ENCODE measurements at places on chromosomes 11 and 22.

- DNase-seq: no peak
Measured at GRCh38 chr11:10502770-10503169, 38.2 kb downstream of the RNF141 start.

DNA sequence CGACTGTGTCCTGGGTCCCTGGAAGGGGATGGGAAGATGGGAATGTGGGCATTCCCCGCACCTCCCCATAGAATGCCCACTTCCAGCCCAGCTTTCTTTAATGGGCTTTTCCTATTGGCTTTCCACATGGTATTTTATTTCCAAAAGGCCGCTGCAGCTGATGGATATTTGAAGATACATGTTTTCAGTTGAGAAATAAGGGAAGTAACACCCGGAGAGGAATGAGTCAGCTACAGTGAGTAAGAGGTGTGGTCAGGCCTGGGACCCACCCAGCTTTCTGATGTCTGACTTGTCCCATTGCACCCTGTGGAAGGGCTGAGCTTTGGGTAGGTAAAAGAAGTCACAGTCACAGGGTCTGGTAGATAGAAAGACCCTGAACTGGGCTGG is 476.9 kb downstream of the MIAT start:
- DNase-seq: no peak

GRCh38 chr11:115112754-115113153 is 391.5 kb downstream of the CADM1 start:
- no peak for DNase-seq

GRCh38 chr22:37121887-37122591 is 12.5 kb upstream of the TMPRSS6 start:
- peak; percentile 85 for DNase-seq

GRCh38 chr22:17779286-17780115 is 5.2 kb upstream of the BID start:
- DNase-seq: no peak

DNA sequence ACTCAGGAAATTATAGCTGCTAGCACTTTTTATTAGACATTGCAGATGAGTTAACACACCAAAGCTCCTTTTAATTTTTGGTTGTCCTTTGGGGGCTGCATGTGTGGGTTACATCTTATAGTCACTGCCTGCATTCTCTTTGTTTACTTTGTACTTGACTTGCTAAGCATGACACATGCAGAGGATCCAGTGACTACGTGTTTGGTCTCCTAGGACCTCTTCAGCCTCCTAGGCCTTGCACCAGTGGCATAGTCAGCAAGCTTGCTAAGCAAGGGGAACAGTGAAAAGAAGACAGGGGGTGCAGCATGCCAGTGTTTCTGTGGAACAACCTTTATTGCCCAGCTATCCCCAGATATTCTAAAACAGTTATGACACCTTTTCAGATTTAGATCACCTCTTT is 108.2 kb downstream of the PAX6 start:
- DNase-seq: no peak

GRCh38 chr11:11774928-11775327 is 66.8 kb upstream of the USP47 start:
- DNase-seq: no peak

DNA sequence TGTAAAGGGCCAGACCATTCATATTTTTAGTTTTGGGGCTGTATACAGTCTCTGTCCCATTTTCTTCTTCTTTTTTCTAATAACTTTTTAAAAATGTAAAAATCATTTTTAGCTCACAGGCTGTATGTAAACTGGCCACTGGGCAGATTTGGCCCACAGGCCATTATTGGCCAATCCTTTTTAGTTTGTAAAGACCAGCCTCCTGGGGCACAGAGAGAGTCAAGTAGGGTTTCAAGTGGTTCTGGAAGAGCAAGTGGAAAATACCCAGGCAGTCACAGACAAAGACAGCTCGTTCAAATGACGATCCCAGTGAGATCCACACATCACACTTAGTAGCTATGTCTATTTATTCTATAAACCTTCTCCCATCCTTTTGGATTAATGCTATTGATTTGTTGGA is 150.2 kb upstream of the ARHGAP20 start:
- DNase-seq: no peak

DNA sequence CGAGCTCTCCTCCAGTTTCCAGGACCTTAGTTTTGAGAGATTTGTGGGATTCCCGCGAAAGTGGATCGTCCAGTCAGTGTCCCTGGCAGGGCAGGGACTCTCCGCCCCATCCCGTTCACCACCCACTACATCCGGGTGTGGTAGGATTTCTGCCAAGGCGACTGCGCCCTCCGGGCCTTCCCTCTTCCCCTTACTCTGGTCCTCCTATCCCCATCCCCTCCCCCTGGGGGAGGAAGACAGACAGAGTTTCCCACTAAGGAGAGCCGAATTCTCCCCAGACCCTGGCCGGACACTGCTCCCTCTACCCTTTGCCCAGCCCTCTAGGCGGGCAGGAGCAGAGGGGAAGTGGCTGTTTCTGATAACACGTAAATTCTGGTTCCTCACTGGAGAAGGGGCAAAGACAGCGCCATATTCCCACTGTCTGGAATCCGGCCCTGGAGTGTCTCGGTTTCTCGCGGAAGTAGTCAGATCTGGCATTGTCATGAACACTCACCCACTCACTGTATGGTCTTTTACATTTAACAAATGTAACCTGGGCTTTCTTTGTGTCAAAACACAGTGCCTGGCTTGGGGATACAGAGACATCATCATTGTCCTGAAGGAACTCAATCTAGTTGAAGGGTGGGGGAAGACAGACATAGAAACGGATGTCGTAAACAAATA is 1.1 kb upstream of the NECTIN1 start:
- no peak for DNase-seq

DNA sequence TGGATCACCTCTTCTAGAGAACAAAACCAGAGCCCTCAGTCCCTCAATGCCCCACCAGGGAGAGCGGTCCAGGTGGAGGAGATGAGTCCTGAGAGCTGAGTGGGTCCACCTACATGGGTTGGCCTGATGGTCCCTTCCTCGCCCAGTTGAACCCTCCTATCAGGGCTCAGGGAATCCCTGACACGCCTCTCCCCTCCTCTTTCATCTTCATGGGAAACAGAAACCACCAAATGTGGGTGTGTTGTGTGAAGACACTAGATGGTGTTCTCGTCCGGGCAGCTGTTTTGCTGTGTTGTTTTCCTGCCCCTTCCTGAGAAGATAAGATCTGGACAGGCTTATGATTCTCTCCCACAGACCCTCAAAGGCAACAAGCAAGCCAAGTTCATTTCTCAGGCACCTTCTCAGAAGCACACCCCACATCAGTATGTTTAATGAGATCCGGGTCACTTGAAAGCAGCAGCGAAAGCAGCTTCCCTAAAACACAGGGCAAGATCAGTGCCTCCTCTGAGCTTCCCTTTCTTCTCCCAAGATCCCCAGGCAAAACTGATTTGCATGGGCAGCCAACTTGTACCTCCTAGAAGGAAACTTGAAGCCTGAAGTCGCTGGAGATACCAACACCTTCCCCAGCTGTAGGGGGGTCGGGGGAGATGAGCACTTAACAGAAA is 35.3 kb upstream of the POU2AF1 start:
- DNase-seq: no peak

DNA sequence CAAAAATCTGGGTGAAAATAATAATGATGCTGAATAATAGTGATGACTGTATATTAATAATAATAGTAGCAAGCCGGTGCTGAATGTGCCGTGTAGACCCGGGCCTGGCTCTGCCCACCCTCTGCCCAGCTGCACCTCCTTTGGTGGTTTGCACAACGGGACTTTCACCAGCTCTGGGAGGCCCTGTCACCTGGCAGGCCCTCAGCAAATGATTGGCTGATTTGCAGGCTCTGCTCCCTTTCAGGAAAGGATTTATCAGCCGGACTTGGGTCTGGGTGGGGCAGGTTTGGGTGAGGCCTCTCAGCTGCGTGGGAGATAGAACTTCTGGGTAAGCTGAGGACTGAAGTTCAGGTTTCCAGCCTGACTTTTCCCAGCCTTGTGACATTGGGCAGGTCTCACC is 21.4 kb downstream of the KIAA1671 start:
- no peak for DNase-seq

- no peak for DNase-seq
Measured at GRCh38 chr22:41480397-41480735, 11.4 kb downstream of the ACO2 start.

DNA sequence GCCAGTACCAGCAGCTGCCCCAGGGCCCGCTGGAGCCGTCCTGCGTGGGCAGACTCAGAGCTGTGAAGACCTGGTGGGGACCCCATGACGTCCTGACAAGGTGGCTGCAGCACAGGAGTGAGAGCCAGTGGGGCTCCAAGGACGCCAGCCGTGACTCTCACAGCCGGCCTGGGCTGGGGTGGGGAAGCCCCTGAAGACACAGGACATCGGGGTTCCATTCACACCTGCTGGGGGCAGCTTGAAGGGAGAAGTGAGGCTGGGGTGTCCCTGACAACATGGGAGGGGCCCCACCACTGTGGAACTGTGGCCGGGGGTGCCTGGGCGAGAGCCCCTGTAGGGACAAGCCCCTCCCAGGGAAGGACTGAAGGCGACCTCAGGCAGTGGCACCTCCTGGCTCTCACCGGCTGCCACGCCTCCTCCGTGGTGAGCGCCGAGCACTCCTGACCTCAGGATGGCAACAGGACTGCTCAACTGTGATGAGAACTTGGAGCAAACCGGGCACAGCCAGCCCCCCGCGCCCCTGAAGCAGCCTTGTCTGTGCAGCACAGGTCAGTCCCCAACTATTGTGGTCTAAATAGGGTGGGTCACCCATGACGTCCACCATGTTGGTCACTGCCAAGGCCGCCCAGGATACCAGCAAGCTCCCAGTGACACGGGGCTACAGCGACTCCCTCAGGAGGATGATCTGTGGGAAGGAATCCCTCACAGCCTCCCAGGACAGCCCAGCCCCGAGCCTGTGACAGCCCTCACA is 22.7 kb upstream of the IL17REL start:
- DNase-seq: no peak

DNA sequence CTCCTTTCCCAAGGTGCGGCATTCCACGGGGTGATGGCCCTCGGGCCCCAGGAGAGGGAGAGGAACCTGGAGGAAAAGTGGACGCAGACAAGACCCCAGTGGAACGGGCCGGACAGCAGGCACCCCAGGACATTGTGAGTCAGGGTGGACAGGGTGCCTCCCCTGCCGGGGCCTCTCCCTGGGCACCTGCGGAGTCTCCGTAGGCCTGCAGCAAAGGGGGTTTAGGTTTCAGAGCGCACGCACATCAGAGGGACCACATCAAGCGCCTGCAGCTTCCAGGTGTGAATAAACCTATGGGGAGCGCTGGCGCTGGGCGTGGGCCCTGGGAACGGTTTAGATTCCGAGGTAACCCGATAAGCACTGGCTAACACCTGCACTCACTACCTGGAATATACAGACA is 22.7 kb upstream of the FGF19 start:
- no peak for DNase-seq

DNA sequence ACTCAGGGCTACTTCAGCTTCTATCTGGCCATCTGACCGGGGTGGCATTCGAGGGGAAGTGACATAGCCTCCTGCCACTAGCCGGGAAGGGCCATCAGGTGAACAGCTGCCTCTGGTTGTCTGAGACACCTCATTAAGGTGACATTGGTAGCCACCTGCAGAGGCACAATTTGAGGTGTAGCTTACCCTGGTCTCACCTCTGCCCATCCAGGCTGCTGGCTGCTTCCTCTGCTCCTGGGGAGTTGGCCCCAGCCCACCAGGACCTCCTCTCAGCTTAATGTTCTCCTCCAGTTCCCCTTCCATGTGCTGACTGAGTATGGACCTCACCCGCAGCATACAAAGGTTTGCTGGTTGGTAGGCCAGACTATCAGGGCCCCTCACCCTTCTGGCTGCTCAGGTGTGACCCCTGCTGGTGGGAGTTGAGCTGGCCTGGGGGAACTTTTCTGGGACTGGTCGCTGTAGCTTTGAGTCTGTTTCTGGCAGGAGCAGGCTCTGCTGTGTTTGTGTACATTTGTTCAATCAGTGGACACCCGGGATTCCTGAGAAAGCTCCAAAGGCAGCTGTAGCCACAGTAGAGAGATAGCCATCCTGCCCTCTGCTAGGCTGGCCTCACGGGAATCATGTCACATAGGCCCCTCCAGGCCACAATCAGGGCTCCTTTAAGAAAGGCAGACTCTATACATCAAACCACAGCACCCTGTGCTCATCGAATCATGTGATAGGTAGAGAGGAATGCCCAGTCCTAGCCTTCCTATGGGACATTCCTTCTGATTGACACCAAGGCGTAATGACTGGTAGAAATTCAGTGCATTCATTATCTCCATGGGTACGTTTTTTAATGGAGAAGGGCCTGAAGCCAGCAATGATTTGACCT is 295.1 kb upstream of the PLET1 start:
- peak; percentile 59 for DNase-seq

GRCh38 chr11:19345848-19346681 is 105.3 kb upstream of the E2F8 start:
- DNase-seq: no peak

GRCh38 chr11:134033696-134034491 is 35.0 kb upstream of the JAM3 start:
- peak; percentile 43 for DNase-seq

DNA sequence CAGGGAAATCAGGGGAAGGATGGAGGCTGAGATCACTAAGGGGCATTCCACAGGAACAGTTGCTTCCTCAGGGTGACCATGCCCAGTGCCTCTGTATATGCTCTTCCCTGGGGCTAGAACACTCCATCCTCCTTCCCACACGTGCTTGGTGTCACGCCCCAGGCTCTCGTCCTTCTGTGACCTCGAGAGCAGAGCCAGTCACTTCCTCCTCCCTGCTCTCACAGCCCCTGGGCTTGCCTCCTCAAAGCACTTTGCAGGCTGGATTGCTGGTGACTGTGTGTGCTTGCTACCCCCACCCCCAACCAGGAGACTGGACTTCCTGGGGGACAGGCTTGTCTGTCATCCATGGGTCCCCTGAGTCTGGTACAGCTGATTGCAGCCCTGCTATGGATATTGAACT is 56.5 kb upstream of the AMPD3 start:
- DNase-seq: no peak

DNA sequence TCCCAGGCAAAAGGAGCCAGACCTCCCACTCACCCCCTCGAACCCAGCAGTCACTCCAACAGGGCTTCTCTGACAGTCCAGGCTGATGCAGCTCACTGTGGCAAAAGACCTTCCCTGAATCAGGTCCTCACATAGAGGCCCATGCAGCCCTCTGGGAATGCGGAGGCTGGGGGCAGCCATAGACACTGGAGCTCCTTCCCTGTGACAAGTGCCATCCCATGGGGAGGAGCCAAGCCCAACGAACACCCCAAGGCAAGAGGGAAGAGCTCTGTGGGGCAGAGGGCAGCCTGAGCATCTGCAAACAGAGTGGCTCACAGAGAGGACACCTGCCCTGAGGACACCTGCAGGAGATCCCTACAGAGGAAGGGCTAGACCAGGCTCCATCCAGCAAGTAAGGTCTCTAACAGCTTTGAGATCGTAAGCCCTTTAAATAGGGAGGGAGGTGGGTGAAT is at the start of gene LINC01488:
TSS of gene LINC01488 (plus strand) at position 271 of the 452 bp plus-strand sequence.
- no peak for DNase-seq

GRCh38 chr22:49983148-49984042 is 22.8 kb downstream of the PIM3 start:
- no peak for DNase-seq

- DNase-seq: no peak
Measured at GRCh38 chr11:115193914-115194801, 310.1 kb downstream of the CADM1 start.
